ENCODE measurements at places on chromosomes 7 and 10.

DNA sequence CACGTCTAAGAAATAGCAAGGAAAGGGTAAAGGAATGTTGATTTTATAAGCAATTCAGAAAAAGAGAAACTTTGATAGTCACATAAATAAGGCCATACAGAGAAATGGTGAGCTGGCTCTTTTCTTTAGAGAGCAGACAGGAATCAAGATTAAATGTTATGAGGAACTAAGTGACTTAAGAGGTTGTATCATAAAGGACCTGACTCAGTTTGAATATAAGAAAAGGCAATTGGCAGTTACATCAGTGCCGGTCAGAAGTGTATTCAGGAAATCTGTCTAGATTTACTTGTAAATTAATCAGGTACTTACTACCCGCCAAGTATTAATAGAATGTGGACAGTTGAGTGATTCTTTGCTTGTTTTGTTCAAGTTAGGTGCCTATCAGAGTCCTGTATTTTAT, 2.1 kb downstream of the MRPL32 start:
- no peak for DNase-seq

GRCh38 chr10:103708627-103709288, 146.6 kb downstream of the SH3PXD2A start:
- DNase-seq = no peak

GRCh38 chr7:98137826-98138151, 31.1 kb downstream of the LMTK2 start:
- DNase-seq = no peak

GRCh38 chr10:117363028-117363427, 12.2 kb downstream of the PDZD8 start:
- no peak for DNase-seq

- DNase-seq = no peak
These were observed 848.3 kb upstream of the C7orf33 start for GRCh38 chr7:147742301-147742700.

DNA sequence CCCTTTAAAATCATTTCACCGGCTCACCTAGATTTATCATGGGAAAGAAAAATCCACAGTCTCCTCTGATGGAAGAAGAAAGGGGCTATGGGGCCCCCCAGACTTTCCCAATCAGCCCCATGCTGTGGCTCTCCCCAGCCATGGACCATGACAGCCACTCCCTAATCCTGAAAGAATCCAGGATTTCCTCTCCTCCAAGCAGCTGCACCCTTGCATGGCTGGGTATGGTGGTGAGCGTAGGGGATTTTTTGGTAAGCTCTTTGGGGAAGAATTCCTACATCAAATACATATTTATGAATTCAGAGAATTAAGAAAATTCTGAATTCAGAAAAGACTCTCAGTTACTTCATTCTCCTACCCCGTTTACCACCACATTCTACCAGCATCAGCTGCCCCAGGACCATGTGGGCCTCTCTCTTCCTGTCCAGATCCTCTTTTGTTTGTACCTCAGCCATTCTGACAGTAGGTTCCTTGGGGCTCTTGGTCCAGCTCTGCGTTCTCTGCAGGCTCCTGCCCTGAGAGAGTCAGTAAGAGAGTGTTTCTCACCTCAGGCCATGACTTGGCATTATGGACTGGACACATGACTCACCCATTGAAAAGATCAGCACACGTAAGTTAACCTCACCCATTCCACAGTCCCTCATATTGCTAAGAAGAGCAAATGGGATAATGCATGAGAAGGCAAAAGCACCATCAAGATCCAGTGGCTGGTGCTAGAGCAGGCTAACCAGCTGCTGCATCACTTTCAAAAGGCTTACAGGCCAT, 337.8 kb downstream of the ELMO1 start:
- no peak for DNase-seq

GRCh38 chr10:35339942-35340341, 3.6 kb downstream of the CCNY start:
- no peak for DNase-seq

GRCh38 chr7:71133232-71133622, 1.3 kb downstream of the GALNT17 start:
- DNase-seq = no peak

DNA sequence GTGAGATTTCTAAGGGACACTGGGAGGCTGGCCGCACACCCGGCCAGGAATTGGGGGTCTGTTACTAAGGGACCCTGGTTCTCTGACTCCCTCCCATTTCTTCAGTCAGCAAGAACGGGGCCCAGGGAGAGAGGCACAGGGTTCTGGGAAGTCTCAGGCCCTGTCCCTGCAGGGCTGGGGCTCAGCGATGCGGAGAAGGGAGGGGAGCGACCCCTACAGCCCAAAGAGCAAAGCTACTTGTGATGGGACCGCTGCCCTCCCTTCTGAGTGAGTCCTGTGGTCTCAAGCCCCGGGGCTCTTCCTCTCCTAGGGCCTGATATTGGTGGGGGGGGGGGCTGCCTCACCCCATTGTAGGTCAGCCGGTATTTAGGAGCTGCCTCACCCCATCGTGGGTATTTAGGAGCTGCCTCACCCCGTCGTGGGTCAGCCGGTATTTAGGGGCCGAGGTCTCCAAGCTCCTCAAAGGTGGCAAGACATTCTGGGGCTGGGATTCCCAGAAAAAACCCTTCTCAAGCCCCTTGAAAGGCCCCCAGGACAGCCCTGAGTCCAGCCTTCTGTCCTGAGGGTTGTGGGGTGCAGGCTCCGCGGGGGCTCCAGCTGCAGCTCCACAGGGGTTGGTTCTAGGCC, 16.9 kb upstream of the NKX6-2 start:
- no peak for DNase-seq

GRCh38 chr10:64358907-64359306, 837.7 kb downstream of the REEP3 start:
- no peak for DNase-seq

- DNase-seq = no peak
These were observed 329.3 kb upstream of the FZD8 start for GRCh38 chr10:35971397-35971796.

DNA sequence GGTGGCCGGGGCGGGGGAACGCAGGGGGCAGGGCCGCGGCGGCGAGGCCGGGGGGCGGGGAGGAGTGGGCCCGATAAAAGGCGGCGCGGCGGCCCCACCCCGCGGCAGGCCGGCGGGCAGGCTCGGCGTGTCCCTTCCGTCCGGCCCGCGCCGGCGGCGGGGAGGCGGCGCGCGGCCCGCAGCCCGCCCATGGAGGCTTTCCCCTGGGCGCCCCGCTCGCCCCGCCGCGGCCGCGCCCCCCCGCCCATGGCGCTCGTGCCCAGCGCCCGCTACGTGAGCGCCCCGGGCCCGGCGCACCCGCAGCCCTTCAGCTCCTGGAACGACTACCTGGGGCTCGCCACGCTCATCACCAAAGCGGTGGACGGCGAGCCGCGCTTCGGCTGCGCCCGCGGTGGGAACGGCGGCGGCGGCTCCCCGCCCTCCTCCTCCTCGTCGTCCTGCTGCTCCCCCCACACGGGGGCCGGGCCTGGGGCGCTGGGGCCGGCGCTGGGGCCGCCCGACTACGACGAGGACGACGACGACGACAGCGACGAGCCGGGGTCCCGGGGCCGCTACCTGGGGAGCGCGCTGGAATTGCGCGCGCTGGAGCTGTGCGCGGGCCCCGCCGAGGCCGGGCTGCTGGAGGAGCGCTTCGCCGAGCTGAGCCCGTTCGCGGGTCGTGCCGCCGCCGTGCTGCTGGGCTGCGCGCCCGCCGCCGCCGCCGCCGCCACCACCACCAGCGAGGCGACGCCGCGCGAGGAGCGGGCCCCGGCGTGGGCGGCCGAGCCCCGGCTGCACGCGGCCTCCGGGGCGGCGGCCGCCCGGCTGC, at the start of gene NANOS1:
Gene NANOS1 (plus strand): TSS at position 102 of the 808 bp plus-strand sequence. CDS start 88 bp downstream, at position 190.
- DNase-seq = peak; percentile 68

GRCh38 chr10:67622511-67622910, 73.5 kb downstream of the CTNNA3 start:
- DNase-seq = no peak

- DNase-seq = no peak
These were observed 26.7 kb downstream of the VCL start for GRCh38 chr10:74024600-74024999.

GRCh38 chr7:155759740-155760430, 52.4 kb downstream of the SHH start:
- no peak for DNase-seq

DNA sequence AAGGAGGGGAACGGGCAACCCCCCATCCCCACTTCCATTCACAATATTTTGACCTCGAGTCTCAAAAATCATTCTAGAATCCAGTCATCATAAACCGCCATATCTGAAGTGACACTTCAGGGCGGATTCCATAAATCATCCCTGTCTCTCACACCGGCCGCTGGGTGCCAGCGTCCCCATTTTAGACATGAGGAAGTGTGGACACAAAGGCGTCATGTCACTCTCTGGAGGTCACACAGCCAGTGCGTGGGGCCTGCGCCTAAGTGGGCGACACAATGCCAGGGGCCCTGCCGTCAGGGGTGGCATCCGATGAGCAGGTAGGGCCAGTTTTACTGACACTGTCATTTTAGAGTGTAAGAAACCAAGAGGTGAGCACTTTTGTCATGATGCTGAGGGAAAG, 19.5 kb downstream of the KCNH2 start:
- no peak for DNase-seq

DNA sequence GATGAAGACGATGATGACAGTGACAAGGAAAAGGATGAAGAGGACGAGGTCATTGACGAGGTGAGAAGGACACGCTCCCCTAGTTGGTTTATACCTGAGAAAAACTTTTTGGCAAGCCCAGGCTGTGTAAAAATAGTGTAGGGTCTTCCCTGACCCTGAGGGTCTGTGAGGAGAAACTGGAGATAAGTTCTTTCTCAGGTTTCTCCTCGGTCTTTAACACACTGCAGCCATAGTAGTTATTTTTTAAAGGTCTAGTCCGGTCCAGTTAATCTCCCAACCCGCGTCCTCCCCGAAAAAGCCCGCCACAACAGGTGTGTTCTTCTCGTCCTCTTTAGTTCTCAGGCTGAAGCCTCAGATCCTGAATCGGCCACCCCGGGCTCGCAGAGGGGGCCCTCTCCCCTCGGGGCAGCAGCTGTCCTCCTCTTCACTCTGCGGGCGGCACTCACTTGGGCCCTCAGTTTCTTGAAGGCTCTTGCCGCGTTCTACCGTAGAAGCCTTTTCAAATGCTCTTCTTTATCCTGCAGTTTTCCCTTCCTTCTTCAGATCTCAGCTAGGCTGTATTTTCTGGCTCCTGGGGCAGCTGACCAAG, 411 bp downstream of the BCCIP start:
- no peak for DNase-seq

GRCh38 chr10:47053081-47053798, 142.0 kb downstream of the PTPN20 start:
- no peak for DNase-seq

- no peak for DNase-seq
These were observed 110.9 kb downstream of the CCDC7 start for GRCh38 chr10:32556783-32557395.

DNA sequence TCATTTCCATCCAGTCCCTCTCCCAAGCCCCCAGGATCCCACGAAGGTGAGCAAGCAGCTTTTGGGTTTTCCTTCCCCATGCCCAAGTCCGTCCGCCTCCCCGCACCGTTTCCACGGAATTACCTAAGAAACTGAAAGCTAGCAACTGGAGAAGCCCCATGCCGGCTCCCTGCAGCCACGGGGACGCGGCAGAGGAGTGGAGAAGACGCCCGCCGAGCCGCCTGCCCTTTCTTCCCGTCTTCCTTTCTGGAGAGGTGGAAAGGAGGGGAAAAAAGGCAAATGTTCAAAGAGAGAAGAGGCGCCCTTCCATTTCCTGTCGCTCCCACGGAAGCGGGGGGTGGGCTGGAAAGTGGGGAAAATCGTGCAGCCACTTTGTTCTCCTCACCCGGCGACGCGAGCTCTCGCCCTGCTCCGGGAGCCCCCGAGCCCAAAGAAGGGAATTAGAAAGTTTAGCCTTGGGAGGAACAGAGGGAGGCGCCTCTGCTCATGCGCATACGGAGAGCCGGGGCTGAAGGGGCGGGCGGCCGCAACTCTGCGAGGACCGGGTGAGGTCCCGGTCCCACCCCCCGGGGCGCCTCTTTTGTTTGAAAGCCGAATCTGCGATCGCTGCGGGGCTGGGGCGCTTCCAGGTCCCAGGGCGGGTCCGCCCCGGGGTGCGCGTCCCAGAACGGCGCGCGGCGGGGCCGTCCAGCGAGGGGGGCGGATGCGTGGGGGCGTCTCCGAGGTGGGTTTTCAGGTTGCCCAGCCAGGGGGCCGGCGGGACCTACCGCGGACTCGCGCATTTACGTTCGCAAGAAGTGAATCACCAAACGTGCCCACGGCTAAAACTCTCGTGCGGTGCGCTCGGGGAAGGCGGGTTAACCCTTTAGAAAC, at the start of gene LAMB1:
Gene LAMB1 (minus strand): TSS at position 436 of the 873 bp plus-strand sequence. CDS start 276 bp downstream, at position 160.
- peak; percentile 83 for DNase-seq

DNA sequence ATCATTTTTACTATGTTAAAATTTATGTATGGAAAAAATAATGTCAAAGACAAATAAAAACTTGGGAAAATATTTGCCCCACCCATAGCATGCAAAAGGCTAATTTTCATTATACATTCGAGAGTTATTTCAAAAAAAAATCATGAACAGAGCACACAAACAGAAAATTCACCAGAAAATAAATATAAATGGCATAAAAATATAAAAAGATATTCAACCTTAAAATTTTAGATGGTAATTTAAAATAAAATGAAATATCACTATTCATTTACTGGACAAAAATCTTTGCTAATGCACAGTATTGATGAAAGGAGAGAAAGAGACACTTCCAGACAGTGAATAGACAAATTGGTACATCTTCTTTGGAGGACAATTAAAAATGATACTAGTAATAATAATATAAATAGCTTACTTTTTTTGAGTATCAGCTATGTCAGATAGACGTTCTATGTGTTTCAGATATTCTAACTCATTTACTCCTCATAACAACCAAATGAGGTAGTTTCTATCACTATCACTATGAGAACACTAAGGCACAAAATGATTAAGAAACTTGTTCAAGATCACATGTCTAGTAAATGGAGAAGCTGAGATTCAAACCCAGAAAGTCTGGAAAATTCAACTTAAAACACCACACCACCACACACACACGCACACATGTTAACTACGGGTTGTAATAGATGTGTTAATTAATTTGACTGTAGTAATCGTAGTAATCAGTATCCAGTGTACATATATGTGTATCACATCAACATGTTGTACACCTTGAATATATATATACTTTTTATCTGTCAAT, 63.0 kb downstream of the CCDC71L start:
- no peak for DNase-seq

DNA sequence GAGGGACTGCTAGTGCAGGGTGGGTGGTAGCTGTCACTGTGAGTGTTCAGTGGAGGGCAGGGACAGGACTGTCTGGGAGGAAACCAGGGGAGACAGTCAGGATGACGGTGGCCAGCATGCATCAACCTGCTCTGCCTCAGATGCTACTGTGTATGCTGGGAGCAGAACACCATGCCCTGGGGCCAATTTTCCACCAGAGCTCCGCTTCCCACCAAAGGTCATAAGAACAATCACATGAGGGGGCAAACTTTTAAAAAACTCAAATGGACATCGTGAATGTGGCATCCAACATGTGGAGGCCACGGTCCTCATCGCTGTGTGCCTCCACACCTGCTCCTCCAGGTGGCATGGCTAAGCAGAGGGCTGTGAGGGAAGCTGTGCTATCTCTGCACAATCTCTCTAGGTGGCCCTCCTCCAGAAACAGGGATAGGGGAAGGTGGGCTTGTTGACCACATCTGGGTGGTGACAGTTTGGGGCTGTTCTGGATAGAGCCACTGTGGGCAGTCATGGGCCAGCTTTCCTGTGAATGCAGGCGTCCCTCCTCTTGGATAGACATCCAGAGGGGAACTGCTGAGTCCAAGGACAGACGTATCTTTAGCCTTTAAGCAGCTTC, 411.0 kb downstream of the PTPRN2 start:
- no peak for DNase-seq

GRCh38 chr7:36266683-36267082, 113.6 kb downstream of the EEPD1 start:
- no peak for DNase-seq

Data from retina (tissue), 1 donor.